Ovary (tissue), 10 donors: ENCODE measurements at places on chromosomes 3 and 15. TPM values are rescaled to one million over a fixed set of nuclear protein-coding genes. Genes with fewer than 3 reads are reported as not detected.

- DNase-seq: no peak
Observed at GRCh38 chr3:184808021-184808420, 3.9 kb upstream of the VPS8 start.

GRCh38 chr3:180466401-180467011 is 135.5 kb upstream of the TTC14 start:
- DNase-seq: no peak

DNA sequence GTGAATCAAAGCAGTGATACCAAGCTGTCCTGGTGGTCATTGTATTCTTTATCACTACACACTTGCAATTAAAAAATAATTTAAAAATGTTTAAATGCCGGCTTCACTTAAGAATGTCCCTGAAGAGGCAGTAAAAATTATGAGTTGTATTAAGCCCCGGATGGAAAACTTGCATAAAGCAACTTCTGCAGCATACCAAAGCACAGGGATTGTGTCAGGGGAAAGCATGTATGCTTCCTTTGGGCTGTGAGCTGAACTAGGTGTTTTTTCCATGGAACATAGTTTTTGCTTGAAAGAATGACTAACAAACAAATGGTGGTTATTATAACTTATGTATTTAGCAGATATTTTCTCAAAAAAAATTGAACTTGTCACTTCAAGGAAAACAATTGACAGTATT is 143.1 kb downstream of the ARNT2 start:
- DNase-seq: no peak

Gene ATP11B
- total RNA-seq: 43.0 TPM

DNA sequence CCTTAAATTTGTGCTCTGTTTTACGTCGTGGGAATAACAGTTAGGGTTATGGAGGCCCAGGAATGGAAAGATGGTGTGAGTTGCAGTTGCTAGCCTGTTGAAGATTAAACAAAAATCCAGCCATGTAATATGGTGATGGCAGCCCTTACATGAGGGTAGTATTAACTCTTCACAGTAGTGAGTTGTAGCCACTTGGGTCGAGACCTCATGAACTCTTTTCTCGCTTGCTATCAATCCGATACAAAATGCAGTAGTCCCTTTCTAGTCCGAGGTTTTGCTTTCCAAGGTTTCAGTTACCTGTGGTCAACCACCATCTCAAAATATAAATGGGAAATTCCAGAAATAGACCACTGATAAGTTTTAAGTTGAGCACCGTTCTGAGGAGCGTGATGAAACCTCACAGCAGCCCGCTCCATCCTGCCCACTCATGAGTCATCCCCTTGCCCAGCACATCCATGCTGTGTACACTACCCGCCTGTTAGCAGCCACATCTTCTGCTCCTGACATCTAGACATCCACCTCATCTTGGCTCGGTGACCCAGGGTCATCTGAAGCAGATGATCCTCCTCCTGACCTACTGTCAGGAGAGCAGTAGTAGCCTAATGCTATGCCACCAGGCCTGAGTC is 177.9 kb downstream of the CDIN1 start:
- no peak for DNase-seq

DNA sequence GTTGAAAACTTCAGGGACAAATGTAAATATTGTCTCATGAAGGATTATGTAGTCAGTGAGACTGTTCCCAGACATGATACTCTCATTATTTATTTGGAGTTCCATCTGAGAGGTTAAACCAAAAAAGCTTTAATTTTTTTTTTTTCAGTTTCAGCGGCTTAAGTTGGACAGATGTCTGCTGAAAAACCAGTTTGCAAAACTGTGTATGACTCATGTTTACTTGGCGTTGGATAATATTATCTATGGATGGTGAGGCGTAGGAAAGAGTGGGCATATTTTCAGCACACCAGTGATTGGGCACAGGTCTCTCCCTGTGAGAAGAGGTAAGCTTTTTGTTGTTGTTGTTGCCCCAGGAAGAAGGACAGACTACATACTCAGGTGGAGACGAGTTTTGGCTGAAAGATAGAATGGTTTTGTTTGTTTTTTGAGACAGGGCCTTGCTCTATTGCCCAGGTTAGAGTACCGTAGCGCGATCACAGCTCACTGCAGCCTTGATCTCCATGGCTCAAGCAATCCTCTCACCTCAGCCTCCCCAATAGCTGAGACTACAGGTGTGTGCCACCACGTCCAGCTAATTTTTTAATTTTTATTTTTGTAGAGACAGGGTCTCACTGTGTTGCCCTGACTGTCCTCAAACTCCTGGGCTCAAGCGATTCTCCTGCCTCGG is 16.4 kb upstream of the ANXA2 start:
- DNase-seq: no peak

DNA sequence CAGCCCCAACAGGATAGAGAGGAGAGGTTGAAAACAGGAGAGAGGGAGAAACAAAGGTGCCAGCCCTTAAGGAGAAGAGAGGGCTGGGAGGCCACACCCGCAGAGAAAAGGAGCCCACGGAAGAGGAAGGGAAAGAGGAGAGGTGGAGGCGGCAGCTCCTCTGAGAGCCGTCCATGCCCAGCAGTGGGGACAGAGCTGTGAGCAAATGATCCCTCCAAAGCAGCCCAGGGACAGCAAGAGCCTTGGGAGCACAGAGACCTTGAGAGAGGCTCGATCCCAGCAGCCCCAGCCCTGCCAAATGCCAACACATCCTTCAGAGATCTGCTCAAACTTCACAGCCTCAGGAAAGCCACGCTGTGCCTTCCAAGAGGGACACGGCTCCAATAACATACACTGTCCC is 66.7 kb upstream of the CORO2B start:
- no peak for DNase-seq

DNA sequence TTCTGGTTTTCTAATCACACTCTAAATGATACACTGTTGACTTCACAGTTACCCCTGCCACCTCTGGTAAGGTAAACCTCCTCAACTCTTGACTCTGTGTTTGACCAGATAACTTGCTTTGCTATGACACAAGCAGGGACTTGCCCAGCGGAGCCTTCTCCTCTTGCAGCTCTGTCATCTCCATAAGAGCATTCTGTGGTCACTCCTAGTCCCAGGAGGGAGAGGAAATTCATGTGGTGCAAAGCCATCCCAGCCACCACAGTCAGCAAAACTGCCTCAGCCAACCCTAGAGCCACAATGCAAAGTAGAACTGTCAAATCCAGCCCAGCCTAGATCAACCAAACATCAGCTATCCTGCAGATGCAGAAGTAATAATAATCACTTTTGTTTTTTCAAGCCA is 144.7 kb upstream of the GADL1 start:
- no peak for DNase-seq

DNA sequence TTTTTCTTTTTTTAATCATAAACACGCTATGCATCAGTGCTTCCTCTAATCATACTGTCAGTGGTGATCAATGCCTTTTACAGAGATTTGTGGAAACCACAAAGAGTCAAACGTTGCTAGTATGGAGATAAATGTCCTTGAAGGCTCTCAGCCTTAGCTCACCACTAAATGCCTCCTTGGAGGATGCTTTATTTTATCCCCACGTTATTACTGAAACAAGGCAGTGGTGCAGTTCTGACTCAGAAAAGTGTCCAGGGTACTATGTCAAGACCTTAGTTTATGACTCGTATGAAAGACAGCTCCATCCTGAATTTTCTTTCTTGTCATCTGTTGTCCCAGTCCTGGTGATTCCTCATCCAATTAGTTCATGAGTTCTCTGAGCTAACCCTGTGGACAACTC is 1146.7 kb downstream of the IGSF11 start:
- DNase-seq: no peak

- DNase-seq: peak; percentile 51
Observed at GRCh38 chr3:188266562-188267274, 112.8 kb downstream of the LPP start.

Gene ANKRD63
- not detected for total RNA-seq

Gene AGBL1
- under 0.01 TPM for total RNA-seq

- peak; percentile 56 for DNase-seq
Observed at GRCh38 chr15:37099319-37100108, 835 bp downstream of the MEIS2 start.

- no peak for DNase-seq
Observed at GRCh38 chr3:169663951-169664820, 674 bp upstream of the MECOM start.

Gene CLN6
- 12.0 TPM for total RNA-seq

DNA sequence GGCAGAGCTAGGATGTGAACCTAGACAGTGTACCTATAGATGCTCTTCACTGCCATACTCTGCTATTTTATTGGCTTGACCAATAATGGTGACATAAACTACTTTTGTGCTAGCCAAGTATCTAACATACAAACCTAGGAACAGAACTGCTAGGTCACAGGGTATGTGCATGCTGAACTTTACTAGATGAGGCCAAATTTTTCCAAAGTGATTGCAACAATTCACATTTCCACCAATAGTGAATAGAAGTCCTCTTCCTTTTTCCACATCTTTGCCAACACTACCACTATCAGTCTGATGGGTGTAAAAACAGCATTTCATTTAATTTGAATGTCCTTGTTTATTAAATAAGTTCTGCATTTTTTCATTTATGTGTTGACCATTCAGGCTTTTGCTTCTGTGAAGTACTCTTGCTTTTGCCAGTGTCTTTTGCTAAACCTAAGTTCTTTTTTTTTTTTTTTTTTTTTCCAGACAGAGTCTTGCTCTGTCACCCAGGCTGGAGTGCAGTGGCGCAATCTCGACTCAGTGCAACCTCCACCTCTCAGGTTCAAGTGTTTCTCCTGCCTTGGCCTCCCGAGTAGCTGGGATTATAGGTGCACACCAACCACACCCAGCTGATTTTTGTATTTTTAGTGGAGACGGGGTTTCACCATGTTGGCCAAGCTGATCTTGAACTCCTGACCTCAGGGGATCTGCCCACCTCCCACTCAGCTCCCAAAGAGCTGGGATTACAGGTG is 54.1 kb downstream of the DCAF1 start:
- no peak for DNase-seq

GRCh38 chr3:130411320-130411719 is 65.8 kb downstream of the COL6A5 start:
- DNase-seq: no peak

Gene C2CD4B
- 4.4 TPM for total RNA-seq

- no peak for DNase-seq
Observed at GRCh38 chr15:32099956-32100684, 69.8 kb downstream of the CHRNA7 start.

DNA sequence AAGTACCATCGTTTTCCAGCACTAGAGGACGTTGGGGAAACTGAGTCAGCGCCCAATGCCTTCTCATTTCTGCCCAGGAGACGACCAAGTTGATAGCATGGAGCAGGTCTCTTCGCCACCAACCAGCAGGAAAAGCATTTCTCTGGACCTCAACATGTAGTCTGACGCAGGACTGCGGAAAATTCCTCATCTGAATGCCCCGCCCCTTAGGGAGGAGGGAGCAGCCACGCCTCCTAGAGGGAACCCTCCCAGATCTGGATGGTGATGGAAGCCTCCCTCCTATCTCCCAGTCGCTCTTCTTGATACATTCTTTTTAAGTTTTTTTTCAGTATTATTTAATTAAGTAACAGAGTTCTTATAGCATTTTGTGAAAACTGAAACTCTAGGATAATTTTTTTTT is 17.4 kb upstream of the MINDY4B start:
- no peak for DNase-seq

DNA sequence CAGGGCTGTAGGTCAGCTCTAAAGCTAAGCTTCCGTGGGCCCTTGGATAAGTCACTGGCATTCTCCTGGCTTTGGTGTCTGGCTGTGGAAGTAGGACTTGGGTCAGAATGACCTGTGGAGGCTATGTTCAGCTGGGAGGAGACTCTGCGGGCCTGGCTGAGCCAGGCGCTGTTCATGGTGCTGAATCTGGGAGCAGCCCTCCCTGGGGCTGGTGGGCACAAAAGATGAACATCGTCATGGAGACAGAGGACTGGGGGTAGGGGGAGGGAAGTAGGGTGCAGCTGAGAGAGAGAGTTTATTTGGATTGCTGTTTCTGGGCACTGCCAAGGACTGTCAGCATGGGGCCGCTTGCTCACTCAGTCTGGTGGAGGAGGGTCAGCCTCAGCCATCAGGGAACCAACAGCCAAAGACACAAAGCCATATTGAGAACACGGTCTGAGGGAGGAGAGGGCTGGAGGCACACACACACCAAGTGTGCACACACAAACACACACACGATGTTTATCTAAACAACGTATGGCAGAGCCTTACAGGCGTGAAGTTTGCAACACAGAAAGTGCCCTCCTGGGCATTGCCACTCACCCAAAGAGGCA is 120.7 kb upstream of the LINGO1 start:
- DNase-seq: peak; percentile 44

DNA sequence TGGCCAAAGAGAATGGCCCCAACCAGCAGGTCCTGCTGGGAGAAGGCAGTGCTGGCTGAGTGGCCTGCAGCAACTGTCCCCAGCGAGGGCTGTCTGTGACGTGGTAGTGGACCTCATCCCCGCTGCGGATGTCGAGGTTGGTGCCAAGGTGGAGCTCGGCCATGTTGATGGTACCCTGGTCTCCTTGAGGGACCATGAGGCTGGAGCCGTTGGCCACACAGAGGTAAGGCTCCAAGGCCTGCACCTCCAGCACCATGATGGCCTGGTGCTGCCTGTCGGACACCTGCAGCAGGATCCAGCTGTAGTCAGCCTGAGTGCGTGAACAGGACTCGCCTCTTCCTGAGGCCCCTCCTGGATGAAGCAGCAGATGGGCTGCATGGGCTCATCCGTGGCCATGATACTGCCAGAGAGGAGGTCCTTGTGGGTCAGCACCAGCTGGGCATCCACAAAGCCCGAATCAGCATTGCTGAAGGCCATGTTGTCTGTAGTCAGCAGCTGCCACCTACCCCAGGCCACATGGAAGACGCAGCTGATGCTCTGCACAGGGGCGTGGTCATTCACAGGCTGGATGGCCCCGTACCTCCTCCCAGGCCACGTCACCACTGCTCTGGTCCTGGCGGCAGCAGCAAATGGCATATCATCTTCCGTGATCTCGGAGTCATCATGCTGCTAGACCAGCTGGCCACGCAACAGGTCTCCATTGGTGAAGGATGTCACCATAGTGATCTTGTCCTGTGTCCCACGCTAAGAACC is 167.5 kb downstream of the GOLGA6L4 start:
- peak; percentile 33 for DNase-seq

Gene OR5K2
- not detected for total RNA-seq

DNA sequence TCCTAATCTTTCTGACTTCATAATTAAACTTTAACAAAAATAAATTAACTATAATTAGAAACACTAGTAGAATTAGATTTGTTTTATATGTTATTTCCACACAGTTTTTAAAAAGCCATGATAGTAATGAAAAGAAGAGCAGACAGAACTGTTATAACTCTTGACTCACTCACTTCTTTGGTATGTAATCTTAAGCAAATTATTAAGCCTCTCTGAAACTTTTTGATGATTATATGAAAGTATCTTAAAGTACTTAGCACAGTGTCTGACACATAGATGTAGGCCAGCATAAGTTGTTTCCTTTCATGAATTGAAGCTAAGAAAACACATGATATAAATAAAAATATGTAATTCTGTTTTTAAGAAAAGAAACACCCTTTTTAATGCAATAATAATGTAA is 123.6 kb upstream of the MLF1 start:
- no peak for DNase-seq

GRCh38 chr15:75307778-75308390 is 25.2 kb downstream of the GOLGA6D start:
- DNase-seq: no peak

GRCh38 chr3:49484471-49484870 is 14.4 kb downstream of the DAG1 start:
- DNase-seq: no peak

GRCh38 chr3:134993011-134993410 is 198.0 kb downstream of the EPHB1 start:
- no peak for DNase-seq
